ENCODE measurements at places on chromosomes 2 and 18. TPM values are rescaled to one million over a fixed set of nuclear protein-coding genes. Genes with fewer than 3 reads are reported as not detected.

The SESTD1 gene
- 57.3 TPM for total RNA-seq

The SALL3 gene
- not detected for total RNA-seq

The AGAP1 gene
- 37.9 TPM for total RNA-seq

The DCAF17 gene
- 15.6 TPM for total RNA-seq

The STON1 gene
- total RNA-seq = 135 TPM

The GALNT13 gene
- total RNA-seq = 0.42 TPM

- no peak for DNase-seq
These were observed 139.5 kb upstream of the NDUFV2 start for GRCh38 chr18:8962855-8963635.

DNA sequence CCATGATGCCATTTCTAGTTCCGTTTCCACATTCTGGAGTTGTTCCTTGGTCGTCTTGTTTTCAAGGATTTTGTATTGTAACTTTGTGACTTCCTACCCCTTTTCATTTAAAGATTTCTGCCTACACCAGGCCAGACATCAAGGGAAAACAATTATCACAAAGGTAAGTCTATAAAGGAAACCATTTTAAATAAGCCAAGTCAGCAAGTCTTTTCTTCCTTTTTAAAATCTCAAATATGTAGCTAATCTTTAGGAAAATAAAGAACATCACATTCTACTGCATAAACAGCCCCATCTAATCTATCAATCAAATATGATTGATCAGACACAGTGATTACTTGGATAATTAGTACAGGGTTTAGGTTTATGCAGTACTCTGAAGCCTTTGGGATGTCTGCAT is 35.8 kb upstream of the INSIG2 start:
- no peak for DNase-seq

GRCh38 chr2:20224716-20225293 is at the start of gene SDC1:
Gene SDC1 (minus strand): TSS chr2:20225130. CDS start chr2:20224867, 263 bp downstream.
- DNase-seq = no peak
